ENCODE measurements at places on chromosomes 6 and 20.

DNA sequence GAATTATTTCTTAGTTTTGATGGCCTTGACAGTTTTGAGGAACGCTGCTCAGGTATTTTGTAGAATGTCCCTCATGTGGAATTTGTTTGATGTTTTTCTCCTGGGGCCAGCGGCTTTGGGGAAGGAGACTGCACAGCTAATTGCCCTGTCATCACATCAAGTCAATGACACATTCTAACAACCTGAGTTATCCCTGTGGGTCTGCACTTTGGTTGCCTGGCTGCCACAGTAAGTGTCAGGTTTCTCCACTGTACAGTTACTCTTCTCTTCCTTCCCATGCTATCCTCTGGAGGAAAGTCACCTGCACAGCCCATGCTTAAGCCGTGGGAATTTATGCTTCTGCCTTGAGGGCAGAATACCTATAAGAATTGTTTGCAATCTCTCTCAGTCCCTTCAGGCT is 1.4 kb upstream of the TREML4 start:
- no peak for DNase-seq

GRCh38 chr6:16969699-16970655 is 131.9 kb upstream of the STMND1 start:
- DNase-seq = no peak

DNA sequence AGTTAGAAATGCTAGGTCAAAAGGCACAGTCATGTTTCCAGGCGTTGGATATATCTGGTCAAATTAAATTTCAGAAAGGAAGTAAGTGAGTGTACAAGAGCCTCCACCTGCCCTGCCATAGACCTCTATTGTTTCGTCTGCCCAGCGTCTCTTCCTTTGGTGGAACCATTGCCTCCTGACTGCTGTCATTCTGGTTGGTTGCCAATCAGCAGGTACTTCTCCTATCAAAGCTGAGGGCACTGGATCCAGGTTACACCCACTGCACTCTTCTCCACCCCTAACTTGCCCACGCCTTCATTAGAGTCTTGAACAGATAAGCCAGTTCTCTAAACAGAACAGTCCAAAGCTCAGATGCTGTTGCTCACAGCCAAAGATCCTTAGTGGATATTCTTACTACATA is 2.6 kb upstream of the WFDC5 start:
- DNase-seq = no peak

DNA sequence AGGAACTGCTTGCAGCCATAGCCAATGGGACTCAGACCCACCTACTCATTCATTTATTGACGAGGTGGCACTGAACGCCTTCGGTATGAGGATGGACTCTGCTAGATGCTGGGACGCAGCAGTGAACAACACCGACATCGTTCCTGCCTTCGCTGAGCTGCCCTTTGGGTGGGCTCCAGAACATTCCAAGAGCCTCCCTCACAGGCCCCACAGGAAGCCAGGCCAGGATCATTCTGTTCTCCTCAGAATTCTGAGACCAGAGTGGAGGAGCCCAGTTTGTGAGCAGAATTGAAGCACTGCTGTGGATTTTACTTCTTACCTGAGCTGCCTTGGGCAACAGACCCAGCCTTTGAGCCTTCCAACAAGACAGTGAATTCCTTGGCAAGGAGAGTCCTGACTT is 82.1 kb downstream of the KCNB1 start:
- peak; percentile 78 for DNase-seq

- DNase-seq = no peak
Measured at GRCh38 chr20:50587291-50587961, 77.2 kb downstream of the PTPN1 start.

- DNase-seq = no peak
Measured at GRCh38 chr6:167342879-167343610, 18.2 kb downstream of the TTLL2 start.

Measured in right cardiac atrium (tissue), 5 donors.